ENCODE measurements at places on chromosomes 7 and 10. TPM values are rescaled to one million over a fixed set of nuclear protein-coding genes. Genes with fewer than 3 reads are reported as not detected.

Gene PMS2
- total RNA-seq, result 10.9 TPM

Gene FBXO24
- 0.20 TPM for total RNA-seq

Gene SEMA3E
- total RNA-seq, result 0.20 TPM

Gene PARP12
- total RNA-seq, result 55.4 TPM

Gene EGFR
- 0.20 TPM for total RNA-seq

Gene CPA2
- total RNA-seq, result not detected

Gene GPR15LG
- not detected for total RNA-seq

Gene CCDC201
- not detected for total RNA-seq

Gene ZNF655
- total RNA-seq, result 9.5 TPM

Gene ZPBP
- not detected for total RNA-seq

DNA sequence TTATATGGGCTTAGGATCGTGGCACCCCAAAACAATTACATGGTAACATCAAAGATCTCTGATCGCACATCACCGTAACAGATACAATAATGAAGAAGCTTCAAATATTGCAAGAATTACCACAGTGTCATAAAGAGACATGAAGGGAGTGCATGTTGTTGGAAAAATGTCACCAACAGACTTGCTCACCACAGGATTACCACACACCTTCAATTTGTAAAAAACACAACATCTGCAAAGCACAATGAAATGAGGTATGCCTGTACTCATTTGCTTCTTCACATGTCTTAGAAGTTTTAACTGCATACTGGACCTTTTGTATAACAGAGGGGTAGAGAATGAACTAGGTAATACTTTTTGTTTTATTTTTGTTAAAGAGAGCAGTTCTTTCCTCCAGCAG lies 96.6 kb downstream of the TPST1 start:
- no peak for DNase-seq

- DNase-seq, result peak; percentile 73
Measured at GRCh38 chr7:25196132-25196896, 32.0 kb downstream of the NPVF start.

GRCh38 chr10:27893358-27893954 lies 105.4 kb downstream of the ODAD2 start:
- peak; percentile 39 for DNase-seq

- no peak for DNase-seq
Measured at GRCh38 chr7:103773726-103774125, 215.7 kb downstream of the RELN start.

DNA sequence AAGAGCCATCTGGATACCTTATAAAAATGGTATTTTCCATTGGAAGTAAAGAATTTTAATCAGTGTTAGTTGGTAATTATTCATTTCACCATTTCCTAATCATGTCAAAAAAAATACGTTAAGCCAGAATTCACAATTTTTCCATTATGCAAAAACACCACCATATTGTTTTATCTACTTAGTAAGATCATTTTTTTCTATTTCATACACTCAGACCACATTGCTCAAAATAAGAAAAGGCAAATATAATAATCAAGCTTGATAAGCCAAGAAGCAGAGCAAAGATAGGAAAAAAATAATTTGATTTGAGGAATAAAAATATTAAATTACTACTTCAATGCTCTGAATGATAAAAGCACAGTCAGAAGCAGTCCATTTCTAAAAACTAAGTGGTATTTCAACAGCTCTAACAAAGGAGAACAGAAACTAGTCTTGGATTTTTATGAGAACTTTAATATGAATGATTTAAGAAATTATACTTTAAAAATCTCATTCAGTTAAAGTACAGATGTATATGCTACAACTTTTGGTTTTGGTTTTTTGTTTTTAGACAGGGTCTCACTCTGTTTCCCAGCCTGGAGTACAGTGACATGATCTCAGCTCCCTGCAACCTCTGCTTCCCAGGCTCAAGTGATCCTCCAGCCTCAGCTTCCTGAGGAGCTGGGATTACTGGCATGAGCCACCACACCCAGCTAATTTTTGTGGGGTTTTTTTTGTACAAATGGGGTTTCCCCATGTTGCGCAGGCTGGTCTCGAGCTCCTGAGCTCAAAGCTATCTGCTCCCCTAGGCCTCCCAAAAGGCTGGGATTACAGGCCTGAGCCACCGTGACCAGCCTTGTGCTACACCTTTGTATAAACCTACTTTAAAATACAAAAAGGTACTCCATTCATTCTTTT lies 46.6 kb downstream of the LRRN3 start:
- peak; percentile 50 for DNase-seq

DNA sequence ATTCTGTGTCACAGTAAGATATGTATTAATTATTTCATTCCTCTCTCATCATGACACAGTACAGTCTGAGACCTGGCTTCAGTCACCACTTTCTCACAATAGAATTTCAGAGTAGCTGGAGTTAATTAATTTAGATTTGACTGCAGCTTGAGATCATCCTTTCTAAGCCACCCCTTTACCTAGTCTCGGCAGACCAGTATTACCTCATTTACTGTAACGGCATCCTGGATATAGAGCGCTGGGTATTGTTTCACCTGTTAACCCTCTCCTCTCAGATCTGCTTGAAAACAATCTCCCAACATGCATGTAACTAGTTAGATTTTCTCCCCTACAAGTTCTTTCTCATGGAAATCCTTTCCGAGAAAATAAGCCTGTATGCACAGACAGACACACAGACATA lies 1057.5 kb downstream of the GATA3 start:
- DNase-seq, result no peak

DNA sequence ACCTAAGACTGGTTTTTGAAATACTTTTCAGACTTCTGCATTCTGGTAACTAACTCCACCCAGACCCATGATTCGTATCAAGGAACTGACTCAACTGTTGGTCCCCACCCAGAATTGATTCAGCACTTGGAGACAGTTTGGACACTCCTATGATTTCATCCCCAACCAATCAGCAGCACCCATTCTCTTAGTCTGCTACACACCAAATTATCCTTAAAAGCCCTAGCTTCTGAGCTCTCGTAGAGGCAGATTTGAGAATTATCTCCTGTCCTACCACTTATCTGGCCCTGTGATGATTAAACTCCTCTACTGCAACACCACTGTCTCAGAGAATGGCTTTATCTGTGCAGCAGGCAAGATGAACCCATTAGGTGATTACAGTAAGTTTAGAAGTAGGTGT lies 7.7 kb upstream of the GSTO1 start:
- no peak for DNase-seq

- no peak for DNase-seq
Measured at GRCh38 chr7:68244389-68244788, 1247.8 kb downstream of the TYW1 start.

GRCh38 chr10:47379901-47380300 lies 4.2 kb downstream of the ZNF488 start:
- DNase-seq, result no peak

DNA sequence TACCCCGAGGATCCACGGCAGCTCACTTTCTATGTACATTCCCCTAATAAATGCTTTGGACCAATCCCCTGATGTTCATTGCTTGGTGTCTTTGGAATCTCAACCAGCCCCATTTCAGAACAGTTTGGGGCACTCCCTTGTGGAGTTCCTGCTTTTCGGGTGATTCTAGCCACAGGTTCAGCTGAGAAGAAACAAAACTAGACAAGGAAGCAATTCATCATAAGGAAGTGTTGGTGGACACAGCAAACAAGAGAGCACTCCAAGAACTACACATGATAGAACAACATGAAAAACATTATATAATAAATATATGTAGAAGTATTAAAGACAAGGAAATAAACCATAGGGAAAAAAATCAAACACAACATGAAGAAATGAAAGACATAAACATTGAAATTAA lies 6.0 kb upstream of the CCDC136 start:
- no peak for DNase-seq

GRCh38 chr7:144723301-144723700 lies 112.6 kb downstream of the TPK1 start:
- DNase-seq, result no peak

DNA sequence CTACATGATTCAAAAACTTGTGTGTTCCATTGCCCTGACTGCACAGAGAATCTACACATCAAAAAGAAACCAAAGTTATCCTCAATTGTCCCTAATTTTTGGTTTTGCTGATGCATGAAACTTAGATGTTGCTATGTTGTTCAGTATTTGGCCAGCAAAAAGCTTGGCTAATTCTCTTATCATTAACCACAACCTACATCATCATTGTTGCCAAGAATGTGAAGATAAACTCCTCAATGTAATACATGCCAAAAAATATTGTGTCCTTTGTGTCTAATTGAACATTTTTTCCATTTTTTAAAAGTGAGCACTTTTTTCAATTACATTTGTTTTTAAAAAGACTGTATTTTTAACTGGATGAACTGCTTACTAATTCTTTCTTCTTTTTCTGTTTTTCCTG lies 268.0 kb upstream of the SEMA3D start:
- no peak for DNase-seq

DNA sequence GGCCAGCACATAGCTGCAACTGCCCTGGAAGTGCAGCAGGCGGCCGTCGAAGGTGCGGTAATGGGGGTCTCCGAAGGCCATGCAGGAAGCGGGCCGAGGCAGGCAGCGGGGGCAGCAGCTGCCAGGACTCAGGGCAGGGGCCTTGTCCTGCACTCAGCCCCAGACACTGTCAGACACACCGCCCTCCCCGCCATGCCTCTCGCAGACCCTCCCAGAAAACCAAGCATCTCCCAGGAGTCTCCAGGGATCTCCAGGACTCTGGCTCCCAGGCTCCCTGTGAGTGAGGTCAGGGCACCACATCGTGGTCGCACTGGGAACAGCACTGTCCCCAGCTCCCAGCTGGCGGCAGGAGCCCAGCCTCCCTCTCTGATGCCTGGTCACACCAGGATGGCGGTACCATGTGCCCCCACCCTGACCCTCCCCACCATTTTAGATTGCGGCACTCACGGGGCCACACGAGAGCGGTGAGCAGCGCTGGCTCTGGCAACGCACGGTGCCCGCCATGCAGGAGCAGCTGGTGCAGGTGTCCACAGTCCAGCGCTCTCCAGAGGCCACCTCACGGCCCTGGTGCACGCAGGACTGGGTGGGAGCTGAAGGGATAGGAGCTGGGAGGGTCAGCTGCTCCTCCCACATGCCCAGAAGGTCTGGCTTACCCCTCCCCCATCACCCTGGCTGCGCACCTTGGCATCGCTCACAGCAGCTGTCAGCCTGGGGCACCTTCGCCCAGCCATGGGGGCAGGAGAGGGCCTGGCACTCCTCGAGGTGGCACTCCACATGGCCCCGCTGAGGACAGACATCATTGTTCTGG lies 17.5 kb downstream of the ATP6V1F start:
- peak; percentile 67 for DNase-seq

GRCh38 chr10:97618733-97619132 lies 14.6 kb downstream of the MORN4 start:
- DNase-seq, result no peak

GRCh38 chr7:127598318-127598717 lies 4.8 kb downstream of the FSCN3 start:
- peak; percentile 17 for DNase-seq

DNA sequence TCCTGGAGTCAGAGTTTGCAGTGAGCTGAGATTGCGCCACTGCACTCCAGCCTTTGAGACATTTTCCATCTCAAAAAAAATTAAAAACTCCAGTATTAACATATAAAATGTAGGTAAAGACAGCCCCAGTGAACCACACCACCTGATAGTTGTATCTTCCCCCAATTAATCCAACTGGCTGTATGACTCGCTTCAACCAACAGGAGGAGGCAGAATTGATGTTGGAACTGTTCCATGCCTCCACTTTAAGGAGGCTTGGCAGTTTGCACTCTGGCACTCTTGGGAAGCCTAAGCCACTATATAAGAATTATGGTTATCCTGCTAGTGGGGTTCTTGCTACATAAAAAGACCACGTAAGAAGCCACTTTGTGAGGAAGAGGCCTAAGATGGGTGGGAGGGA lies 72.7 kb downstream of the STK17A start:
- DNase-seq, result no peak

DNA sequence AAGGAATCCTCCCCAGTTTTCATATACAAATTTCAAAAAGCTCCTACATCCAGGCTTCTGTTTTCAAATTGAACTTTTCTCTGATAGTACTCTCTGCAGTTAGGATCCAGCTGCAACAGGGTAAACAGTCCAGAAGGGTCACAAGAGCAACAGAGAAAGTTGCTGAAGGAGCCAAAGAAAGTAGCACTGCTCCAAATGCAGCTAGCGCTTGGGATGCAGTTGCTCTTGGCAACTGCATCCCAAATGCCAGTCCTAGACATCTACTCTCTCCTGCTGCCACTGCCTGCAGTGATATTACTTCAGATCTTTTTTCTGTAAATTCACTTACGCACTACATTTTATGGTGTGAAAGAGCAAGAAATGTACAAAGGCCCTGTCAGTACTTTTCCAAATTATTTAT lies 14.6 kb downstream of the GPR37 start:
- DNase-seq, result no peak

DNA sequence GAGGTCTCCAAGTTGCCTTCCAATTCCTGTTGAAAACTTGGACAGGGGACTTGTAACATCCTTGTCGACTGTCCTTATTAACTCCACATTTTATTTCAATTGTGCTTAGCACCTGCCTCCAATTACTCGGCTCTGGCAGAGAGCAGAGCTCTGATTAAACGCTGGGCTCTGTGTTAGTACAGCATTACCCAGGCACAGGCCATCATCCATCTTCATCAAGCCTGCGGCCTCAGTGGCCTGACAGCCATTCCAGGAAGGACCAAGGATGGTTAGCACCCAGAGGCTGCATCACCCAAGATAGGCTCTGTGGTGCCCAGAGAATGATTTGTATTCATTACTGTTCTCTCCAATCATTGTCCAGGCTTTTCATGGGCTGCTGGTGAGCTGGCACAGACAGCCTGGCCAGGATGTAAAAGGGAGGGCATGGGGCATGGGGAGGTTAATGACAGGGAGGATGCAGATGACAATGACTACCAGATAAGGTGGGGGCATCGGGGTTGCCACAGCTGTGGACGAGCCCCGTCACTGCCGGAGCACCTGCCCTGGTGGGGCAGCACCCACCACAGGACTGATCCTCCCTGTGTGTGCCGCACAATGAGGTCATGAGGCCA lies 123.3 kb downstream of the PTPN20 start:
- DNase-seq, result no peak

Data from lung microvascular endothelial cell (primary cell).